ENCODE measurements at places on chromosomes 7 and 10. TPM values are rescaled to one million over a fixed set of nuclear protein-coding genes. Genes with fewer than 3 reads are reported as not detected.
A peak's percentile ranks its signal among the peaks of the same experiment; 100 is the strongest.

The ZNF804B gene
- total RNA-seq = 0.26 TPM

The GRM3 gene
- total RNA-seq = 2.3 TPM

GRCh38 chr7:102834466-102834865 is 78.3 kb upstream of the LRRC17 start:
- ATAC-seq = no peak

The MACC1 gene
- total RNA-seq = 0.09 TPM

DNA sequence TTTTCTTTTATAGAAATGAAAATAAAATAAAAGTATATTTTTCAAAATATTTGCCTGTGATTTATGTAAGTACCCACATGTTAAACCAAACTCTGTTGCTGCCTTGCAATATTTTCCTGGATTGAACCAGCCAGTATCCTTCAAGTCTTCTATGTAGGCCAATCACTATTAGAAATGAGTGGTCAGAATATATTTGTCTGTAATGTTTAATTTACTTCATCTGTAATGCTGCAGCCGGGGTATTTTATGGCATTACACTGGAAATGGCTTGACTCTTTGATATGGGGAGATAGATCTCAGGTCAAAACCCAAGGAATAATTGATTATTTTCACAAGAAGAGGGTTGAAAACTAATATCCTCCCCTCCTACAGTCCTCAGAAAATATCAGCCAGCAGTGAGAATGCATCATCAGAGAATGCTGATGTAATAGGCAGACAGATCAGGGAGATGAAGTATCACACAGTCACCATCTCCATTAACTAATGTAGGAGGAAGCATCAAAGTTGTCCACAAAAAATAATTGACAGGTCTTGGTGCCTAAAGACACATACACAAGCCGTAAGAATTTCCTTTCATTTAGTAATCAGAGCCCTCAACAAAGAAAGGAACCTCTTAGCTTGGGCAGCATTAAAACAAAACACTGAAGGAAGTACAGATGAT is 82.5 kb downstream of the VWDE start:
- ATAC-seq = peak; percentile 23

- ATAC-seq = no peak
Observed at GRCh38 chr7:104275900-104276299, 52.5 kb upstream of the LHFPL3 start.

The GRID1 gene
- total RNA-seq = 10.7 TPM

The GNAT3 gene
- total RNA-seq = 0.25 TPM

DNA sequence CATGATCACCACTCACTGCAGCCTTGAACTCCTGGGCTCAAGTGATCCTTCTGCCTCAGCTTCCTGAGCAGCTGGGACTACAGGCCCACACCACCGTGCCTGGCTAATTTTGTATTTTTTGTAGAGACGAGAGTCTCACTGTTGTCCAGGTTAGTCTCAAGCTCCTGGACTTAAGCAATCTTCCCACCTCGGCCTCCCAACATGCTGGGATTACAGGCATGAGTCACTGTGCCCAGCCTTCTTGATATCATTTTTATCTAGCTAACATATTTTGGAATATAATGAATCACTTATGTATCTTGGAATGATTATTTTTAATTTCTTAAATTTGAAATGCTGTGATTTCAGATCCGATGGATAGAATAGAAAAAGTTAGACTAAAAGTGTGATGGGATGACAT is 18.4 kb downstream of the ARL4A start:
- ATAC-seq = no peak
